Right renal pelvis (tissue), 4 donors: ENCODE measurements at places on chromosomes 7 and 10. TPM values are rescaled to one million over a fixed set of nuclear protein-coding genes. Genes with fewer than 3 reads are reported as not detected.

DNA sequence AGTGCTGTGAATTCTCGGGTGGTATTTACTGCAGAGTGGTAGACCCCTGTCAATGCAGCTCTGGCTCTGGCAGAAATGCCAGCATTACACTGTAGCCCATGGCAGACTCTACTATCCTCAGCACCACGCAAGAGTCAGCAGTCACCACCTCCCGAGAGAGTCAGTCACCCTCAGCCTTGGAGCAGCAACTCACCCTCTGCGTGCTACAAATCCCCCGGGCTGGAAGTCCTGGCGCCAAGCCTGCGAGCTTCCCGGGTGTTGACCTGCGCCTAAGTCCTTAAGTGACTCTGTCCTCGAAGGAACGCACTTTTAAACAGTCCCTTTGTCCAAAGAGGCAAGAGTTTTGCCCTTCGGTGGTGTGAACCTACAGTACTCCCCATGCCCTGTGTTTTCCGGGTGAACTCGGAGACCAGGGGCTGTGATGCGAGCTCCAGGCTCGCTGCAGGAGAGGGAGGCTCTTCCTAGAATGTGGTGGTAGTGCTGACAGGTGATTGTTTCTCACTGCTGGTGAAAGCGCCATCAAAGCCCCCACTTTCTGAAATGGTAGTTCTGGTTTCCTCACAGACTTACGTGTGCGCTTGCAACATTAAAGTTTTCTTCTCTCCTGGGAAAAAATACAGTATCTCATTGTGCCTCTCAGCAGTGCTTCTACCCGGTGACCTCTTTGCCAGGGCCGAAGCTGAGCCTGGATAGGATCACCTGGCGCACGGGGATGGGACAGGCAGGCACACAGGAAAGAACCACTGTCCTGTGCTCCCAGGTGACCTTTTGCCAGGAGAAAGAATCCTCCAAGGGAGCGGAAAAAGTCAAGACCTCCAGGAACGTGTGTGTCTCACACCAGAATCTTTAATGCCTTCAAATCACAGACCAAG lies 33.1 kb upstream of the MBL2 start:
- no peak for DNase-seq

GRCh38 chr7:7220821-7221220 lies 38.5 kb downstream of the C1GALT1 start:
- DNase-seq, result no peak

GRCh38 chr10:118369641-118370205 lies 27.6 kb upstream of the FAM204A start:
- no peak for DNase-seq

DNA sequence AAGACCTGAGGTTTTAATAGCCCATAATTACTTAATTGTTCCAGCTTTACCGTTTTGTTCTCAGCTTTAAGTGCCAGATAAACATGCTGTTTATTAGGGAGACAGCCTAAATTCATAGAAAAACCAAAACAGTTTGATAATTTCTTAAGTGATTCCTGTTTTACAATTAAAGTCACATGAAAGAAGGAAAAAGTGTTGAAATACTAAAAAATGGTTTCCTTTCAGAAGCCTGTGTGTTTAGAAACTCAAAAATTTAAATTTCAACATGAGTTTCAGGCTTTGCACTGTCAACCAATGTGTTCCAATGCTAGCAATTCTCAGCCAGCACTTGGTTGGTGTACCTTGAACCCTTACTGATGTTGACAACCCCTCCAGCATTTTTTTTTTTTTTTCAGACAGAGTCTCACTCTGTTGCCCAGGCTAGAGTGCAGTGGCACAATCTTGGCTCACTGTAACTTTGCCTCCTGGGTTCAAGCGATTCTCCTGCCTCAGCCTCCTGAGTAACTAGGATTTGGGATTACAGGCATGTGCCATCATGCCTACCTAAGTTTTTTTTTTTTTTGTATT lies 135.3 kb downstream of the ICA1 start:
- no peak for DNase-seq

- no peak for DNase-seq
Measured at GRCh38 chr10:123786896-123787295, 104.7 kb downstream of the CPXM2 start.

DNA sequence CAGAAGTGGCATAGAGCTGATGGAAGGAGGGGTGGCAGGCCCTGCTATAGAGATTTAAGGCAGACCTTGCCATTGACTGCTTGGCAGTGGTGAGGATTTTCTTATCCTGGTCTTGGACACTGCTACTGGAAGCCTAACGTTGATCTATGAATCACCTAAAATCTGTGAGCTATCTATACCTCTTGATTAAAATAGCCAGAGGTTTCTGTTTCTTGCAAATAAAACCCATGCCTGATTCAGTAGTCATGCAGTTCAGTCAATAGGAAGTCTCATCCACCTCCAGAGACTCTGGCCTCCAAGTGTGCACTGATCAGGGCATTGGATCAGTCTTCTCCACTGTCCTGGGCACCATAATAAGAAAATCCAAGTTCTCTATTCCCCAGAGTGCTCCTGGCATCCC lies 286.5 kb downstream of the PTEN start:
- no peak for DNase-seq

DNA sequence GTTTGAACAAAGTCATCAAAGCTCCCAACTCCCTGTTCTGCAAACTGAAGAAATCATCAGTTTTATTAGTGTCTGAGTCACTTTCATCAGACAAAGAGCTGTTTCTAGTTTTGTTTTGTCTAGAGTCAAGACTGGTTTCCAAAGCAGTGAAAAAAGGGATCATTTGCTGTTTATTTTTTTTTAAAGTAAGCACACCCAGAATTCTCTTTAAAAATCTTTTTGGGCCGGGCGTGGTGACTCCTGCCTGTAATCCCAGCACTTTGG lies 972.0 kb upstream of the CELF2 start:
- DNase-seq, result no peak

DNA sequence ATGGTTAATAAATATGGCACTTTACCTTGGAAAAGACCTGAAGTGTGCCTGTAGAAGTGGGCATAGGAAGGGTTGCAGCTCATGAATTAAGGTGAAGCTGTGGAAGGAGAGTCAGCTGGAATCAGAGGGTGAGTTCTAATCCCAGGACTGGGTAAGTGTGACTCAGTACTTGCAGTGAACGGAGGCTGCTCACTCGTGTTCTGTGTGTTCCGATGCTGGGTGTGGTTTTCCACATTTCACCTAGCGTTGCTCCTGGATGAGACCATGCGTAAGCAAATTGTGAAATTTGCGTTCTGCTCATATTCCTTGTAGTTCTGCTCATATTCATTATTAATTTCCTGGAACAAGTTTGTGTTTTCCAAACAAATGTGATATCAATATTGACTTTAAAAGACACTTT lies 22.4 kb upstream of the TMEM236 start:
- DNase-seq, result no peak

DYNC1I1 gene
- polyA plus RNA-seq, result 0.57 TPM

PRR15 gene
- 10.9 TPM for polyA plus RNA-seq

ACSL5 gene
- 5.1 TPM for polyA plus RNA-seq

LRRC18 gene
- 0.10 TPM for polyA plus RNA-seq

SLC26A3 gene
- polyA plus RNA-seq, result 0.11 TPM

LAMB1 gene
- 649 TPM for polyA plus RNA-seq

SLC16A12 gene
- polyA plus RNA-seq, result 33.9 TPM

CACNA2D1 gene
- polyA plus RNA-seq, result 27.2 TPM

GCK gene
- polyA plus RNA-seq, result 4.8 TPM

CHN2 gene
- 14.4 TPM for polyA plus RNA-seq
